Neural crest cell (in vitro differentiated cells): ENCODE measurements at places on chromosomes 13 and 19.

GRCh38 chr19:54231077-54231931, 8.5 kb upstream of the LILRB3 start:
- peaks cover 40% of the 10 kb centered on the region for H3K27me3 ChIP-seq
- H3K4me1 ChIP-seq = peaks cover 4% of the 10 kb centered on the region
- no peak overlapping the region for H3K27ac ChIP-seq
- peak; percentile 98 for DNase-seq

GRCh38 chr13:22108979-22109378, 438.1 kb downstream of the FGF9 start:
- no peaks in the 10 kb centered on the region for H3K36me3 ChIP-seq
- peaks cover 29% of the 10 kb centered on the region for H3K4me1 ChIP-seq
- H3K27me3 ChIP-seq = no peaks in the 10 kb centered on the region
- no peak overlapping the region for H3K27ac ChIP-seq
- DNase-seq = no peak
- no peak overlapping the region for H3K4me3 ChIP-seq

DNA sequence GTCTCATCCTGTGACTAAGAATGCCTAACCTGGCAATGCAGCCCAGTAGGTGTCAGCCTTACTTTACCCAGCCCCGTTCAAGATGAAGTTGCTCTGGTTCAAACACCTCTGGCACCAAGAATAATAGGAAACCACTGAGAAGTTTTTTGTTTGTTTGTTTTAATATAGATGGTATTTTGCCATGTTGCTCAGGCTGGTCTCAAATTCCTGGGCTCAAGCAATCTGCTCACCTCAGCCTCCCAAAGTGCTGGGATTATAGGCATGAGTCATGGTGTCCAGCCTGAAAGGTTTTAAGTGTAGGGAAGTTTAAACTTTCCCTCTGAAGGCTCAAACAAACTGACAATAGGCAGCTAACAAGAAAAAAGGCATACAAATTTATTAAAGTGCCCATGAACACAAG, 51.2 kb upstream of the ABCC4 start:
- H3K36me3 ChIP-seq = peaks cover 9% of the 10 kb centered on the region
- H3K27me3 ChIP-seq = no peaks in the 10 kb centered on the region
- peak overlapping the region; percentile 59 for H3K4me3 ChIP-seq
- peaks cover 52% of the 10 kb centered on the region for H3K4me1 ChIP-seq

GRCh38 chr13:79660361-79660760, 179.4 kb downstream of the NDFIP2 start:
- peaks cover 42% of the 10 kb centered on the region for H3K4me1 ChIP-seq
- H3K27me3 ChIP-seq = no peaks in the 10 kb centered on the region
- no peak overlapping the region for H3K27ac ChIP-seq
- no peak for DNase-seq
- no peaks in the 10 kb centered on the region for H3K36me3 ChIP-seq

DNA sequence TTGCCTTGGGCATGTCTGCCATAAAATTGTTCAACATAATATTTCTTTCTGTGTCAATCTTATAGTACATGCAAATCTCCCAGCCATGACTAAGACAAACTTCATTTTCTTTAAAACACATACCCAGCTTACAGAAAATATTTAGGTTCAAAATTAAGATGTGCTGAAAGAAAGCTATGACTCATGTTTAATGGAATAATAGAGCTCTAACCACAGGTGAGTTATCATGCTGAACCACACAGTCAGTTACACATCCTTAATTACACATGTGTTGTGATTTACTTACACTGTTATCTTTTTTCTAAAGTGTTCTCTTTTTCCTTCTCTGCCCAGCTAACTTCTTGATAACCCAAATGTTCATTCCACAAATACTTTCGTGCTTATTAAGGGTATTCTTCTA, 1831.2 kb downstream of the OLFM4 start:
- DNase-seq = no peak
- no peak overlapping the region for H3K4me3 ChIP-seq
- H3K27me3 ChIP-seq = no peaks in the 10 kb centered on the region
- H3K4me1 ChIP-seq = no peaks in the 10 kb centered on the region

DNA sequence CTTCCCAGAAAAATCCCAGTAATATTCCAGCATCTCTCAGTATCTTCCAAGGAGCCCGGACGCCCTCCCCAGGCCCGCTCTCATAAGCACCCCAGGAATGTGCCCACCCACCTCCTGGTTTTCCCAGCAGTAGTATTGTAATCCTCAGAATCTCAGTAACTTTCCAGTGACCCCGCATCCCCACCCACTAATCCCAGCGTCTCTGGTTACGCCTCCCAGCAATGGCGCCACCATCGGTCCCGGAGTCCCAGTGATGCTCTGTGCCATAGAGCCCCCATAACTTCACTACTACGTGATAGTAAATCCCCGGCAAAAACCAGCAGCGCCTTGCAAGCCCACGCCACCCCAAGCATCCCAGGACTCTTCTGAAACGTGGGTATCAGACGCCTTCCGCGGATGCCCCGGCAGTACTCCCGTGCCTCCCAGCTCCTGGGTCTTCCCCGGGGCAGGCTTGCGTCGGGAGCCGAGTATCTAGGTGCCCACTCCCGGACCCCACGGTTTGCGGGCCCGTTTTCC, 928 bp upstream of the PNPLA6 start:
- H3K4me1 ChIP-seq = peaks cover 20% of the 10 kb centered on the region
- peak; percentile 37 for DNase-seq
- H3K4me3 ChIP-seq = peak overlapping the region; percentile 99

DNA sequence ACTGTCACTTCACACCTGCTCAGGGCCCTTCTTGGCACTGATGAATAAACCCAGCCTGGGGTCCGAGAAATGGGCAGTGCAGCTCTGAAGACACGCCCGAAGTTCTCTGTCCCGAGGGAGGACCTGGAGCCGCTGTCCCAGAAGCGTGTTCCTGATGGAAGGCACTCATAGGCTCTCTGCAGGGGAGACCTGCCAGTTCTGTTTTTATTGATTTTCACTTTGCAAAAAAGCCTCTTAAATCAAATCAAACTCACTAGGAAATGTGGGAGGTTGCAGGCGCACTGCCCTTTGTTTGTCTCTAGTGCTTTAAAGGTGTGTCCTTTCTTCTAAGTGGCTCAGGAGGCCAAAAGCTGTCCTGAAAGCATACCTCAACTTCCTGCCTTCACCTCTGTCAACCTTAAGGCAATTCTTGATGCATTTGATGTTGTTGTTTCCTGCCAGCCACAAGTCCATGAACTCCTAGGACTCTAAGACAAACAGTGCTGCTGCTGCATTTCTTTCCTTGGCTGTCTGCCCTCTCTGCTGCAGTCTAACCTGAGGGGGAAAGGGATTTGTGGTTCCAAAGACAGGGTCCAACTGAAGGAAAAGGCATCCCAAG, 663.2 kb downstream of the UQCRFS1 start:
- no peaks in the 10 kb centered on the region for H3K4me1 ChIP-seq
- H3K27me3 ChIP-seq = no peaks in the 10 kb centered on the region
- H3K4me3 ChIP-seq = no peak overlapping the region
- no peaks in the 10 kb centered on the region for H3K36me3 ChIP-seq

GRCh38 chr19:5889288-5889971, 14.2 kb downstream of the NDUFA11 start:
- no peaks in the 10 kb centered on the region for H3K36me3 ChIP-seq
- peaks cover 26% of the 10 kb centered on the region for H3K27me3 ChIP-seq
- peaks cover 5% of the 10 kb centered on the region for H3K4me1 ChIP-seq
- peak overlapping the region; percentile 34 for H3K4me3 ChIP-seq
- no peak overlapping the region for H3K27ac ChIP-seq
